ENCODE measurements at places on chromosomes 2 and 18. TPM values are rescaled to one million over a fixed set of nuclear protein-coding genes. Genes with fewer than 3 reads are reported as not detected.

DNA sequence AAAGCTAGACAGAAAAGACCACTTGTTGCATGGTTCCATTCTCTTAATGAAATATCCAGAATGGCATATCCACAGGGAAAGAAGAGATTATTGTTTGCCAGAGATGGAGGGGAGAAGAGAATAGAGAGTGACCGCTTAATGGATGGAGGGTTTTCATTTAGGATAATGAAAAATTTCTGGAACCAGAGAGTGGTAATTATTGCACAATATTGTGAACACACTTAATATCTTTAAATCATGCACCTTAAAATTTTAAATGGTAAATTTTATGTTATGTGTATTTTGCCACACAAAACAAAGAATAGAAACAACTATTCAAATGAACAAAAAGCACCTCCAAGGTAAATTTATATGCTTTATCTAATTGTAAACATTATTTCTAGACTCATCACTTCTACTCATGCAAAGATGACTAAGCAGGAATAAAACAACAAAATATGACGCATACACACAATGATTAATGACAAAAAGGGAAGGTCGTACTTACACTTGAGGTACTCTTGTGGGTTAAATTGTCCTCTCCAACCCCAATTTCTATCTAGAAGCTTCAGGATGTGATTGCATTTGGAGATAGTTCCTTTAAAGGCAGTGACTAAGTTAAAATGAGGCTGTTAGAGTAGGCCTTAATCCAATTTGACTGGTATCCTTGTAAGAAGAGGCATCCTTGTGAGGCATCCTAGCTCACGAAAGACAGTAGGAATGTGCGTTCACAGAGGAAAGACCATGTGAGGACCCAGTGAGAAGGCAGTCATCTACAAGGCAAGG, 18.7 kb upstream of the DHRS9 start:
- H3K27me3 ChIP-seq: no peaks in the 10 kb centered on the region
- no peak for DNase-seq
- H3K4me3 ChIP-seq: no peak overlapping the region
- H3K36me3 ChIP-seq: no peaks in the 10 kb centered on the region

- no peaks in the 10 kb centered on the region for H3K27me3 ChIP-seq
- no peak overlapping the region for H3K27ac ChIP-seq
- peaks cover 6% of the 10 kb centered on the region for H3K4me1 ChIP-seq
- H3K4me3 ChIP-seq: no peak overlapping the region
- DNase-seq: no peak
- no peaks in the 10 kb centered on the region for H3K36me3 ChIP-seq
Measured at GRCh38 chr18:59932401-59932800, 32.6 kb downstream of the PMAIP1 start.

MEP1B gene
- not detected for total RNA-seq

DNA sequence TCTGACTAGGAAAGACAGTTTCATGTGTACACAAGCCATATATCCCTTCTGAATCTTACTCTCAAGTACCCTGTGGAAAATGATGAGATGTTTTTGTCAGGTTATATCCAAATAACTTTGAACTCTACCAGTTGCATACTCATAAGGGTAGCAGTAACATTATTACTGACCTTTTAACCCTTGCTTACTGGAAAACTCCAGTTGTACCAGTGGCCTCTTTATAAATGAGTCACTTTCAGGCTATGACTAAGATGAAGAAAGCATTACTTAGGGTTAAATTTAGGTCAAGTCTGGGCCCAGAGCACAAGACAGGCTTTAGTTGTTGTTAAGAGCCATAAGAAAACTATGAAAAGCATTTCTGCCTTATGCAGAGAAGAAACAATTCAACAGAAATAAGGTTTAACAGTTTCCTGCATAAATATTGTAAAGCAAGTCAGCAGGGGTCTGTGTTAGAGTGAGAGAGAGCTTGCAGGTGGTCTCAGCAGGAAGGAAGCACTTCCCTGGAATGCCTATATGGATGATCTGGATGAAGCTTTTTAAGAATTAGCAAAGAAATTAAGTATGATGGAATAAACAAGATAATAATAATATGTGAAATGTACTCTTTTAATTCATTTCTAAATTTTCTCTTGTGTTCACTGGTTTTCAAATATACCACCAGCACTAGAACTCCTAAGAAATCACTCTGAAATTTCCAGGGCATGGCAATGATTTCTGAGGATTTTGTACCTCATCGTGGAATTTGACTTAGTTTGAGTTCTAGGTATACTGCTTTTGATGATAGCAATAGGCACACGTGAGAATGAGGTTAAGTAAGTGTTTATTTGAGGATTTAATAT, 126.6 kb downstream of the UBE2E3 start:
- H3K27me3 ChIP-seq: no peaks in the 10 kb centered on the region
- H3K27ac ChIP-seq: peak overlapping the region; percentile 81
- H3K4me3 ChIP-seq: no peak overlapping the region
- H3K36me3 ChIP-seq: no peaks in the 10 kb centered on the region
- peaks cover 9% of the 10 kb centered on the region for H3K4me1 ChIP-seq

RAB31 gene
- 1.9 TPM for total RNA-seq

DNA sequence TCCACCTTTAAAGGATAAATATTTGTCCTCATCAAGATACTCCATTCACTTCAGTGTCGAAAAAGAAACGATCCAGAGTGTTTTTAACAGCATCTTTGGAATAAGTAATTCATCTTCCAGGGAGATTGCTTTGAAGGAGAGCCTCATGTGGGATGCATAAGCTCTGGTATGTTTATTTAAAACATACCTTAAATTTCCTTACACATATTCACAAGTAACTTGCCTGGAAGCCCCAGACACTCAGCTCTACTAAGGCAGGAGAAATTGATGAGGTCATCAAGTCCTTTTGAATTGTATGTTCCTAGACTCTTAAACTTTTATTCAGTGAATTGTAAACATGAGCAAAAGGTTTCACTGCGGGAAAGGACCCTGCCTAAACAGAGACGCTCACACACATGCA, 103.0 kb downstream of the CDK15 start:
- DNase-seq: no peak
- peaks cover 10% of the 10 kb centered on the region for H3K4me1 ChIP-seq
- no peak overlapping the region for H3K4me3 ChIP-seq

- peaks cover 5% of the 10 kb centered on the region for H3K36me3 ChIP-seq
- no peaks in the 10 kb centered on the region for H3K4me1 ChIP-seq
- no peak overlapping the region for H3K4me3 ChIP-seq
- no peak for DNase-seq
- peaks cover 36% of the 10 kb centered on the region for H3K27me3 ChIP-seq
Measured at GRCh38 chr2:239735131-239735828, 289.9 kb downstream of the NDUFA10 start.

GRCh38 chr2:54767921-54768320, 44.5 kb downstream of the EML6 start:
- H3K27me3 ChIP-seq: no peaks in the 10 kb centered on the region
- no peak overlapping the region for H3K4me3 ChIP-seq
- no peak for DNase-seq
- H3K4me1 ChIP-seq: peaks cover 10% of the 10 kb centered on the region

- no peak for DNase-seq
- H3K27ac ChIP-seq: no peak overlapping the region
- no peak overlapping the region for H3K4me3 ChIP-seq
- H3K36me3 ChIP-seq: peaks cover 10% of the 10 kb centered on the region
- no peaks in the 10 kb centered on the region for H3K4me1 ChIP-seq
- H3K27me3 ChIP-seq: no peaks in the 10 kb centered on the region
Measured at GRCh38 chr2:8790739-8791162, 46.7 kb downstream of the KIDINS220 start.

GRCh38 chr2:121579309-121579708, 48.6 kb downstream of the RNU4ATAC start:
- H3K36me3 ChIP-seq: no peaks in the 10 kb centered on the region
- no peaks in the 10 kb centered on the region for H3K27me3 ChIP-seq
- no peak overlapping the region for H3K4me3 ChIP-seq
- no peak overlapping the region for H3K27ac ChIP-seq

- peaks cover 16% of the 10 kb centered on the region for H3K36me3 ChIP-seq
- no peaks in the 10 kb centered on the region for H3K27me3 ChIP-seq
- H3K4me1 ChIP-seq: peaks cover 37% of the 10 kb centered on the region
- H3K27ac ChIP-seq: no peak overlapping the region
- no peak overlapping the region for H3K4me3 ChIP-seq
- DNase-seq: no peak
Measured at GRCh38 chr2:159086826-159087225, 118.4 kb downstream of the TANC1 start.

NBEAL1 gene
- total RNA-seq: 37.6 TPM

BUB1 gene
- 66.1 TPM for total RNA-seq

Data from Calu3 (cell line).